ENCODE measurements at places on chromosomes 1 and 21.
A peak's percentile ranks its signal among the peaks of the same experiment; 100 is the strongest.

GRCh38 chr1:106080608-106081325 lies 975.7 kb upstream of the PRMT6 start:
- peak; percentile 42 for DNase-seq

DNA sequence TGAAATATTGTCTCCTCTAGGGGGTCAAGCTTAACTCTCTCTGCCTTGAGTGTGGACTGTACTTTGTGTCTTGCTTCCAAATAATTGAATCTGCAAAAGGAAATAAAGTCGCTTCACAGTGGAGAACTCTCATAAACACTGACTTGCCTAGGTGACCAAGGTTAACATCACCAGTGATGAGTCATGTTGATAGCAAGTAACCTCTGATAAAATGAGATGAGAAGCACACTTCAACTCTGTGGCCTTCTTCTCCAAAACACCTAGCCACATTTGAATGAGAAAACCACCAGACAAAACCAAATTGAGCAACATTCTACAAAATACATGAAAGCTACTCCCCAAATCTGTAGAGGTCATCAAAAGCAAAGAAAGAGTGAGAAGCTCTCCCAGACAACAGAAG lies 37.6 kb downstream of the PDE4B start:
- no peak for DNase-seq

GRCh38 chr1:29960156-29960755 lies 723.9 kb downstream of the PTPRU start:
- DNase-seq: no peak

DNA sequence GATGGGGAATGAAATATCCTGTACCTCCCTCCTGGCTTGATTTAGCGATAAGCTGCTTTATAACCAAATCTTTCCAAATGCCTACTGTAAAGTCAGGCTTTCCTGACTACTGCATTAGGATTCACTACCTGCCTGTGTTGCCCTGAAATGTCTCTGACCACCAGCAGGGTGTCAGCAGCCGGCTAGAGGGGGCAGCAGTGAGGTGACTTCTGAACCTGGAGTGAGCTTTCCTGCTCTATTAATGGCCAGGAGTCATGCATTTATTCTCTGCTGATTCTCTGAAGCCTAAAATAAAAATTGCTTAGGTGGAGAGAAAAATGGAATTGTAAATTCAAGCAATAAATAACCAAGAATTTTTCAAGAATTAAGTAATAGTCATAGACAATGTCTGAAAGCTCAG lies 2.5 kb downstream of the BACE2 start:
- DNase-seq: peak; percentile 57

- DNase-seq: no peak
These were observed 216.5 kb downstream of the PRDM2 start for GRCh38 chr1:13916530-13916929.

DNA sequence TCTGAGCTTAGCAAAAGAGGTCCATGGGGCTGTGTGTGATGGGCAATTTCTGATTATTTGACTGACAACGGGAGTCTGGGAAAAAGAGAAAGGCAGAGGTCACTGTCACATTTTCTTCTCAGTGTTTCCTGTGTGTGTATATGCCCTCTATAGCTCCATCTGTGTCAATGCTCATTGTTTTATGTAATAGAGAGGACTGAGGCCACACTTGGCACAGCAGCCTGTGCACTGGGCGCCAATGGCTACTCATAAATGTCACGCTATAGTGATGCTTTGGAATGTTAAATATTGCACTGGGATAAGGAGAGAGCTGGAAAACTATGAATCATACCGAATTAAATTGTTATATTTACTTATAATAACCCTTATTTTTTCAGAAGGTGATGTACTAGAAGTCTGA lies 365.4 kb downstream of the NEGR1 start:
- DNase-seq: no peak

DNA sequence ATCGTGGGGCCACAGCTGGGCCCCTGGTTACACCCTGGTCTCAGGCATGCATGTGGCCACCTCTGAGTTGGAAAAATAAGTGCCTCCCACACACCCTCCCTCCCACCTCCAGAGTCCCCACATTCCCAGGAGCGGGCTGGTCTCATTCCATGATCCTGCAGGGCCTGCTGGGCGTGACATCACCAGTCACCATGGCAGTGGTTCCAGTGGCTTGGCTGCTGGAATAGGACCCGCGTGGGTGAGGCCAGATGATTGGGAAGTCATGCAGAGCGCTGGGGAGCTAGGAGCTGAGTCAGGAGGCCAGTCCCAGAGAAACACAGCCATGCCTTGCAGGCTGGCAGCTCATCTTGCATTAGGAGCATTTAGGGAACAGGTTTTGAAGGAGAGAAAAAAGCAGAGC lies 125.4 kb upstream of the TMEM51 start:
- peak; percentile 19 for DNase-seq

- no peak for DNase-seq
These were observed 340.1 kb downstream of the SETD4 start for GRCh38 chr21:35720208-35720731.

DNA sequence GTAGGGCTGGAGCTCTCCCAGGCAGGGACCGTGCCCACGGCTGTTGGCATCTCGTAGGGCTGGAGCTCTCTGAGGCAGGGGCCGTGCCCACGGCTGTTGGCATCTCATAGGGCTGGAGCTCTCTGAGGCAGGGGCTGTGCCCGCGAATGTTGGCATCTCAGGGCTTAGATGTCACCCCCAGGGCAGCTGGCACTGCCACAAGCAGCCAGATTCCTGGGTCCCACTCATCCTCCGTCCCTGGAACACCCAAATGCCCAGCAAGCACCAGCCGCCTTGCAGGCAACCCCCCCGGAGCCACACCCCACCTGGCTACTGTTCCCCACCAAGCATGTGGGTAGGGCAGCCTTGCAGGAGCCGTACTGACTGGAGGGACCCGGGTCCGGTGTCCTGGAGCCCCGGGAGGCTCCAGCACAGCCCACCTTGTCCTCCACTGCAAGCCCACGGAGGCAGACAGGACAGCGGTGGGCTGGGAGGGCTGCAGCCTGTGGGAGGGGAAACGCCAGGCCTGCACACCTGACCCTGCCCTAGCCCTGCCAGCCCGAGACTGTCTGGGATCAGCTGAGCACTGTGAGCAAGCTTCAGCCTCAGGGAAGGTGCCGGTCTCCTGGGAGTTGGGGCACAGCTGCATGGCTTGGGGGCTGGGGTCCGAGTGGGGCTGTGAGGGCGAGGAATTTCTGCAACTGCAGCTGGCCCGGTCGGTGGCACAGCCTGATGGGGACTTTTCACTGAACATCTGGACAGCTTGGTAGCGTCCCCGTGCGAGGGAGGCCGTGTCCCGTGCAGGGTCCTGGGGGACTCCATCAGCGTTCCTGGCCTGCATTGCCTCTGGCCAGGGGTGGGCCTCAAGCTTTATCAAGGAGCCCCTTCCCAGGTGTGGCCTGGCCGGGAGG lies 53.6 kb downstream of the COL18A1 start:
- no peak for DNase-seq

GRCh38 chr1:31714442-31715086 lies 10.7 kb upstream of the COL16A1 start:
- DNase-seq: peak; percentile 85

Measured in testis (tissue), 5 donors.